ENCODE measurements at places on chromosomes 12 and 14.
A peak's percentile ranks its signal among the peaks of the same experiment; 100 is the strongest.

- no peaks in the 10 kb centered on the region for H3K36me3 ChIP-seq
- peaks cover 12% of the 10 kb centered on the region for H3K27me3 ChIP-seq
- no peak overlapping the region for H3K27ac ChIP-seq
- peaks cover 9% of the 10 kb centered on the region for H3K4me1 ChIP-seq
Observed at GRCh38 chr14:53714495-53715192, 242.0 kb downstream of the BMP4 start.

DNA sequence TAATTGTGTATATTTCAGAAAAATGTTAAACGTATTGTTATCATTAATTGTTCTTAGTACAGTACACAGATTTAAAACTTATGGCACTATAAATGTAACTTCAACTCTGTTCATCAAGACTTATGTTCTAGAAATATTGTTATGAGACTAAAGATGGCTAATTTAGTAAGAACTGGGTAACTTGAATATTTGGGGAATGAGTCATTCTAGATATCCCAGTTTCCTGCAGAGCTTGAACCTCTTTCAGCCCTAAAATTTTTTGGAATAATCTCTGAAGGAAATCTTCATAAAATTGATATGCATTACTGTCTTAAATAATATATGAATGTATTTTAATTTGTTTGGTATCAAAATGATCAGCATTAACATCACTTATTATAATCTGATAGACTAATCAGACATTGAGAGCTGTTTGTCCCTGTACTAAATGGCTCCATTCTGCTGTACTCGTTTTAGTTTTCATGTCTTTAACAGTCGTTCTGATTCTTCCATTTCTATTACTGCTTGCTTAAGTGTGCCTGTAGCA is 87.1 kb downstream of the VEZT start:
- DNase-seq = peak; percentile 8
- H3K4me1 ChIP-seq = peaks cover 50% of the 10 kb centered on the region
- peak overlapping the region; percentile 38 for H3K27ac ChIP-seq
- peaks cover 24% of the 10 kb centered on the region for H3K36me3 ChIP-seq
- 0 out of 2 replicates have a peak overlapping the region, but pooled peaks have one; percentile 14 for H3K4me3 ChIP-seq
- no peaks in the 10 kb centered on the region for H3K27me3 ChIP-seq

DNA sequence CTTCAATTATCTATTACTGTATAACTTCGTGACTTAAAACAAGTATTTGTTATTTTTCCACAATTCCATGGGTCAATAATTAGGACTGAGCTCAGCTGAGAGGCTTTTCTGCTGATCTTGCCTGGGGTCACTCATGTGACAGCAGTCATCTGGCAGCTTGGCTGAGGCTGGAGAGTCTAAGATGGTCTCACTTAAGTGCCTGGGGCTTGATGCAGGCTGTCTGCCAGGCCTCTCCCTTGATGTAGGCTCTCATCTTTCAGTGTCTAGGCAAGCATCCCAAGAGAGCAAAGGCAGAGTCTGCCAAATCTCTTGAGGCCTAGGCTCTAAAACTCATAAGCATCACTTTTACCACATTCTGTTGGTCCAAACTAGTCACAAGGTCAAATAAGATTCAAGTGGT is 93.2 kb downstream of the NKX2-1 start:
- H3K36me3 ChIP-seq = no peaks in the 10 kb centered on the region
- no peak overlapping the region for H3K4me3 ChIP-seq
- no peak for DNase-seq
- H3K27me3 ChIP-seq = peaks cover 2% of the 10 kb centered on the region

GRCh38 chr14:54653712-54654469 is 87.0 kb downstream of the SAMD4A start:
- peak overlapping the region; percentile 96 for H3K27ac ChIP-seq
- peaks cover 6% of the 10 kb centered on the region for H3K4me1 ChIP-seq
- peak; percentile 73 for DNase-seq
- H3K4me3 ChIP-seq = peak overlapping the region; percentile 62

- H3K4me1 ChIP-seq = peaks cover 5% of the 10 kb centered on the region
- H3K36me3 ChIP-seq = no peaks in the 10 kb centered on the region
- no peak overlapping the region for H3K4me3 ChIP-seq
- peaks cover 3% of the 10 kb centered on the region for H3K27me3 ChIP-seq
- DNase-seq = no peak
- H3K27ac ChIP-seq = no peak overlapping the region
Observed at GRCh38 chr12:43104494-43104893, 447.5 kb downstream of the ADAMTS20 start.

DNA sequence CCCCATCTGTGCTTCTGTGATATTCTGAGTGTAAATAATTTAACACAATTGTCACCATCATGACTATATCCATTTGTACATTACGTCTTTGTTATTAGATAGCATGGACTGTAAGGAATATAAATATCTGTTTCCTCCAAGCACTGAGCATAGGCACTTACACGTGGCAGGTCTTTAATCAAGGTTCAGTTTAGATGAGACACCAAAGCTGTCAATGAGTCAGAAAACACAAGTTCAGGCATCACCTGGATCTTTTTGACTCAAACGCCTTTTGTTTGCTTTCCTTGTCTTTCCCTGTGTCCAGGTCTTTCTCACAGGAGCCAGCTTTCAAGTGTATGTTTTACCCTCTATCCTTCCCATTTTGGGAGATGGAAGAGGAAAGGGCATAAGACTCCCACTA is 163.2 kb upstream of the CCDC198 start:
- no peaks in the 10 kb centered on the region for H3K36me3 ChIP-seq
- no peak overlapping the region for H3K4me3 ChIP-seq
- H3K27ac ChIP-seq = no peak overlapping the region

DNA sequence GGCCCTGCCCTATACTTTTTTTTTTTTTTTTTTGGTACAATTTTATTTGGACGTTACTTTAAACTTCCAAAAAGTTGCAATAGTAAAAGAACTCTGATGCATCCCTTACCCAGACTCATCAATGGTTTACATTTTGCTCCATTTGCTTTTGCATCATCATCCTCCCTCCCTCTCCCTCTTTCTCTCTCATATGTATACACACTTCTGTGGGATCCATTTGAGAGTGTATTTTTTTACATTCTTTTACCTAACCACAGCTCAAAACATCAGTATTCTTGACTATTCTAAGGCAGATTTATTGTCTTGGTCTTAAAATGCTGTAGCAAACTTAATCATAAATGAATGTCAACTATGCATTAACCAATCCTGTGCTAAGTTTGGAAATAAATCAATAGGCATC is 111.6 kb downstream of the PRICKLE1 start:
- DNase-seq = no peak
- H3K27me3 ChIP-seq = no peaks in the 10 kb centered on the region
- peaks cover 44% of the 10 kb centered on the region for H3K4me1 ChIP-seq
- no peak overlapping the region for H3K27ac ChIP-seq

DNA sequence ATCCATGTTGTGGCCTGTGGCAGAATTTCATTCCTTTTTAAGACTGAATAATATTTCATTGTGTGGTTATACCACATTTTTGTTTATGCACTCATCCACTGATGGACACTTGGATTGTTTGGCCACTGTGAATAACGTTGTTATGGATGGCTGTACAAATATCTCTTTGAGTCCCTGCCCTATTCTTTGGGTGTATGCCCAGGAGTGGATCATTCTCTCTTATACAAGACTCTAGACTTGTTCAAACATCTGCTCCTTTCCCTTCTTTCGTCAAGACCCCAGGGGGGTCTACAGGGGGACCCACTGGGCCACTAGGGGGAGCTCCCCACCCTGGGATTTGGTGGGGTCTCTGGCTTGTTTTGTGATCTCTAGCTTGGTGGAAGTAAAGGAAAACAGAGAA is 77.4 kb downstream of the FBXL14 start:
- no peaks in the 10 kb centered on the region for H3K27me3 ChIP-seq
- peak overlapping the region; percentile 46 for H3K4me3 ChIP-seq
- H3K36me3 ChIP-seq = peaks cover 12% of the 10 kb centered on the region

- no peak for DNase-seq
- H3K27me3 ChIP-seq = no peaks in the 10 kb centered on the region
- no peak overlapping the region for H3K4me3 ChIP-seq
- no peaks in the 10 kb centered on the region for H3K4me1 ChIP-seq
Observed at GRCh38 chr14:27040552-27040951, 442.7 kb upstream of the NOVA1 start.

DNA sequence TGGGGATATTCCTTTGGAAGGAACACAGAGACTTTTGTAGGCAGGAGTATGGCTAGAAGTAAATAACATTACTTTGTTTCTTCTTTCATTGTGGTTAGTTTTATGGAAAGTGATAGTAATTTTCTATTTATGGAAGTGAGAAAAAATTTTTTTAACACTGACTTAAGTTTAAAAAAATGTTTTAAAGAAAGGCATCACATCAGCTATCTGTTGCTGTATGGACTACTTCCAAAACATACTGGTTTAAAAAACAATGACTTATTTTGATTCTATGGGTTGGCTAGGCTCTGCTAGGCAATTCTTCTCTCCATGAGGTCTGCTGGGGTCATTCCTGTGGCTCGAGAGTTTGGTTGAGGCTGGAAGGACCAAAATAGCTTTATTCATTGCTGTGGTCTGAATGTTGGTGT is 31.7 kb upstream of the SLC38A2 start:
- peak overlapping the region; percentile 21 for H3K4me3 ChIP-seq
- peak; percentile 52 for DNase-seq
- H3K4me1 ChIP-seq = peaks cover 96% of the 10 kb centered on the region
- H3K27ac ChIP-seq = peak overlapping the region; percentile 70
- H3K36me3 ChIP-seq = peaks cover 35% of the 10 kb centered on the region
- peaks cover 1% of the 10 kb centered on the region for H3K27me3 ChIP-seq

DNA sequence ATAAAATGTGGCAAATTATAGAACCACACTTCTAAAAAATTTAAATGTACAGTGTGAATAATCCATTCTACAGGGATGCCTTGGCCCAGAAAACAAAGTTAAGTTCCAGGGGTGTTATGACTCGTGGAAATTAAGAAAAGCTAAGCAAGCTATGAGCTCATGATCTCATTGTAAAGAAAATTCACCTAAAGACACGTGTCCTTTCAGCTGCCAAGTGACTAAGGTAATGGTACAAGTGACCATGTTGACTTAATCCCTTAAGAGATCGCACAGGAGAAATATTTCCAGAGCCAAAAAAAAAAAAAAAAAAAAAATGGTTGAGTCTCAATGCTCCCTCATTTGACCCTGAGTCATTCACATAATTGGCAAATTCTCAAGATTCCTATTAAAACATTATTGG is 51.4 kb upstream of the ANO2 start:
- DNase-seq = no peak
- H3K36me3 ChIP-seq = no peaks in the 10 kb centered on the region
- H3K4me1 ChIP-seq = no peaks in the 10 kb centered on the region
- no peak overlapping the region for H3K27ac ChIP-seq
- H3K27me3 ChIP-seq = peaks cover 7% of the 10 kb centered on the region
- no peak overlapping the region for H3K4me3 ChIP-seq

GRCh38 chr12:3076730-3077571 is at the start of gene TSPAN9:
TSPAN9 (plus strand) TSS chr12:3077379; CDS start chr12:3201194, 123,815 bp downstream.
- peaks cover 34% of the 10 kb centered on the region for H3K4me1 ChIP-seq
- H3K27me3 ChIP-seq = no peaks in the 10 kb centered on the region
- peak within 1 kb of the TSS; percentile 87 for H3K4me3 ChIP-seq
- peak; percentile 55 for DNase-seq
- peak within 1 kb of the TSS; percentile 86 for H3K27ac ChIP-seq

- H3K27me3 ChIP-seq = peaks cover 5% of the 10 kb centered on the region
- H3K27ac ChIP-seq = no peak overlapping the region
- H3K4me3 ChIP-seq = no peak overlapping the region
- DNase-seq = peak; percentile 71
- H3K4me1 ChIP-seq = peaks cover 18% of the 10 kb centered on the region
Observed at GRCh38 chr12:13023811-13024530, 20.2 kb upstream of the FAM234B start.

GRCh38 chr14:58098507-58098906 is 53.5 kb downstream of the ARMH4 start:
- no peaks in the 10 kb centered on the region for H3K4me1 ChIP-seq
- no peaks in the 10 kb centered on the region for H3K27me3 ChIP-seq
- H3K4me3 ChIP-seq = no peak overlapping the region
- H3K36me3 ChIP-seq = no peaks in the 10 kb centered on the region
- DNase-seq = no peak
- H3K27ac ChIP-seq = no peak overlapping the region

DNA sequence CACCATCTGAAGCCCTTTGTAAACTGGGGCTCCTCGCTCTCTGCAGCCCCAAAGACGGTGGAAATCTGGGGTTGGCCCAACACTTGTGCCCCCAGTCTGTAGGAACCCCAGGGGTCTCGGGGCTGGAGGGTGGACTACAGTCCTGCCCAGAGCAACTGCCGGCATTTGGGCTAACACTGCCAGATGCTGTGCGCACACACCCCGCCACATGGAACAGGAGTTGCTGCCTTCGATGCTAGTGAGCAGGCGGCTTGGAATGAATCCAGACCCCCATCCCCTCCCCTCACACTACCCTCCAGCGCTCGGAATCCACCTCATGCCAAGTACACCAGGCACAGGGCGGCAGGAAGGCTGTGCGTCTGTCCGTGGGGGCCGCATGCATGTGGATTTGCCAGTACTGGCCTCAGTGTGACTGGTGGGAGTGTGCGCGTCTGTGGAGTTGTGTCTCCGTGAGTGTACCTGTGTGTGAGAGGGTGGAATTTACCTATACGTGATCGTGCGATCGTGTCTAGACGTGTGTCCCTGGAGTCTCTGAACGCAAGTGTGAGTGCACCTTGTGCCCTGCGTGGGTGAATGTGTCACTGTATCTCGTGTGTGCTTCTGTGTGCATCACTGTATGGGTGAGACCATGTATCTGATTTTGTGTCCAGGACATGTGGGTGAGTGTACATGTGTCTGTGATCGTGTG is 5.1 kb downstream of the LHX5 start:
- H3K4me1 ChIP-seq = peaks cover 21% of the 10 kb centered on the region
- H3K36me3 ChIP-seq = peaks cover 6% of the 10 kb centered on the region
- DNase-seq = no peak
- peaks cover 60% of the 10 kb centered on the region for H3K27me3 ChIP-seq
- peak overlapping the region; percentile 28 for H3K4me3 ChIP-seq

DNA sequence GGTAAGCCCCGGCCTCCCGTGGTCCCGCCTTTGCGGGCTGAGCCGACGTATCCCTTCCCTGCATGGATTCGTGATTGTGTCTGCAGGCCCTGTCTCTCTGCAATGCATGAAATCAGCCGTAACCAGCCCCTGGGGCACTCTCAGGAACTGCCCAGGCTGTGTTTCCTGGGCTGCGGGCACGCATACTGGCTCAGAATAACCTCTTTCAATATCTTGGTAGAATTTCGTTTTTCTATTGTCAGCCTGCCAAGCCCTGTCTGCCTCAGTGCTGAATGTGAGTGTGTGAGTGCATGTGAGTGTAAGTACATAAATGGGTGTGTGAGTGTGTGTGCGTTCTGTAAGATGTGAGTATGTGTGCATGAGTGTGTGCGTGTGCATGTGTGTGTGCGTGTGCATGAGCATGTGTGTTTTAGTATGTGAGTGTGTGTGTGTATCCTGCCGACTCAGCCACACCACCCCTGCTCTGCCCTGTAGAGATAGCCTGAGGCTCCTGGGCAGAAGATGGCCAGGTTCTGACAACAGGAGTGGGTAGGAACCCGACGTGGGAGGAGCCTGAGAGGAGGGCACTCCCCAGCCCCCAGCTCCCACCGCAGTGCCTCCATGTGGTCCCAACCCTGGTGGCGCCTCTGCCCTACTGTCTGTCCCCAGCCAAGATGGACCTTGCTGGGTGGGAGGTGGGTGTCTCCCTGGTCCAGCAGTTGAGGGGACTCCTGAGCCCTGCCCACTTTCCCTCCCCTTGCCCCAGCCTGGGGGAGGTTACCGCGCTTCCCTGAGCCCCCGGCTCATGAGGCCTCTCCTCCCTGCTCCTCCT is 268.8 kb downstream of the ADGRD1 start:
- no peaks in the 10 kb centered on the region for H3K4me1 ChIP-seq
- H3K4me3 ChIP-seq = no peak overlapping the region
- 0 out of 2 replicates have a peak, but pooled peaks cover 1% of the 10 kb centered on the region for H3K27me3 ChIP-seq
- H3K36me3 ChIP-seq = no peaks in the 10 kb centered on the region
- H3K27ac ChIP-seq = no peak overlapping the region
- DNase-seq = no peak
